D721Med (cell line): ENCODE measurements at places on chromosomes 7 and 10.

DNA sequence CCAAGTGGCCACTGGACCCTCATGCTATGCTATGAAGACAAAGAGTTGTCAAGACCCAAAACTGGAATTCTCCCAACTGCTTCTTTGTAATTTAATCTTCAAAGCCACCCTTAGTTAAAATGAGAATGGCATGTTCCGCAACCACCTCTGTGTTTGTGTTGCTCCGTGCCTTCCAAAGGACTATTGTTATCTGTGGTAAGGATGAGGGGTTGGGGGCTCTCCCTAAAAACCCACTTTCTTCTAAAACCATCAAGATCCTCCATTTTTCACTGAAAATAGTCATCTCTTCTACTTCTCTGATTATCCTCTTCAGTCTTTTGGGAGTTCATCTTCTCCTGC, 222.1 kb upstream of the AOAH start:
- no peak for DNase-seq

DNA sequence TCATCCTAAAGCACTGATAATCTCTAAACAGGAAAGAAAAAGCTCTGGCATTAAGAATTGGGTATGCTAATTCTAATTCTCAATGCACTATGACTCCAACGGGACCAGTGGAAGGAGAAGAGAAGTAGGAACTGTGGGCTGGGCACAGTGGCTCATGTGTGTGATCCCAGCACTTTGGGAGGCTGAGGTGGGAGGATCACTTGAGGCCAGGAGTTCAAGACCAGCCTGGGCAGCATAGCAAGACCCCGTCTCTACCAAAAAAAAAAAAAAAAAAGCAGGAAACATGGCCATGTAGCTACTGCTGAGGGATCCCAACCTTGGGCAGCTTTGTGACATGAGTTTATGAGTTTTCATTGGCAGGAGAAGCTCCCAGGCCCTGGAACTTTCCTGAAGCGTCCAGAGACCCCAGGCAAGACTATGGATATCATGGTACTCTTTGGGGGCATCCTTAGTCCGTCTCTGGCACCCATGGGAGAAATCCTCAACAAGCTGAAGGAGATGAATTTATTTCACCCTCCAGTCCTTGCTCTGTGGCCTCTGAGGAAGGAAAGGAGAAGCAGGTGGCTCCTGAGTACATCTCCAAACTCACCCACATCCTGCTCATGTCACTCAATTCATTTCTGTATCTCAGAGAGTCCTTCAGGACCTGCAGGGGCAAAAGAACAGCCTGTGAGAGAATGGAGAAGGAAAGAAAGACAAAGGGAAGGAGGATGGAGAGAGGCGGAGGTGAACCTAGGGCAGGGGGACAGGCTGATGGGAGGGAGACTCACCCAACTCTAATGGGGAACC, 99.5 kb downstream of the SPDYE5 start:
- DNase-seq: no peak

DNA sequence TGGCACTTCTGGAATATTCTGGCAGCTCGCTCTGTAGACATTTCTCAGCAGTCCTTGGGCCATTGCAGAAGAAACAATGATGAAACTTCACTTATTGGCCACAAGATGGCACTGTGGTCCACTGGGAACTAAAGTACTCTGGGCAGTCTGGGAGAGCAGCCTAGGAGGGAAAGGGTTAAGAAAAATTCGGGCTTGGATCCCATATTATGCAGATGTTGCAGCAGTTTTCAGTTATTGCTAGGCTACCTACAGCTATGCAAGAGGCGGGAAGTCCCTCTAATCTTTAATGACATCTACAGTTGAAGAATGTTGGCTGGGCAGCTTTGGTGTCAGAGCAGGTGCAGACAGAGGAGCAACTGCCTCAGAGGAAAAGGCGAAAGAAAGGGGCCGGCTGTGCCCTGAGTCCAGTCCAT, 201.7 kb upstream of the PRSS58 start:
- no peak for DNase-seq

GRCh38 chr7:79037001-79037400, 416.5 kb downstream of the MAGI2 start:
- DNase-seq: no peak

- DNase-seq: no peak
Observed at GRCh38 chr10:57919864-57920263, 347.8 kb downstream of the IPMK start.

GRCh38 chr10:6838118-6838517, 258.0 kb upstream of the PRKCQ start:
- DNase-seq: no peak

DNA sequence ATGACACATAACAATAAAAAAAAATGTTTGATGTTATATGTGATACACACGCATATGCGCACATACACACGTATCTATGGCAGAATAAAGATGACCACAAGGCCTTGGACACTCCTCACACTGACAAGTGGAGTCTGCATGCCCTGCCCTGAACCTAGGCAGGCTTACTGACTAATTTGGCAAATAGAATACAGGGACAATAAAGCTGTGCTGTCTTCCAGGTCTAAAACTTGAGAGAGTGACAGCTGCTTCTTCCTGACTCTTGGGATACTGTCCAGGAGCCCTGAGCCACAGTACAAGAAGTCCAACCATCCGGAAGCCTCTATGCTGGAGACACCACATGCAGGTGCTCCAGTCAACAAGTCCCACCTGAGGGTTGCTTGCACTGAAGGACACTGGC, 20.3 kb downstream of the PARD3 start:
- DNase-seq: no peak

- DNase-seq: no peak
Observed at GRCh38 chr10:98100476-98100875, 34.0 kb upstream of the R3HCC1L start.

GRCh38 chr10:100184840-100185239, 989 bp downstream of the ERLIN1 start:
- DNase-seq: no peak

DNA sequence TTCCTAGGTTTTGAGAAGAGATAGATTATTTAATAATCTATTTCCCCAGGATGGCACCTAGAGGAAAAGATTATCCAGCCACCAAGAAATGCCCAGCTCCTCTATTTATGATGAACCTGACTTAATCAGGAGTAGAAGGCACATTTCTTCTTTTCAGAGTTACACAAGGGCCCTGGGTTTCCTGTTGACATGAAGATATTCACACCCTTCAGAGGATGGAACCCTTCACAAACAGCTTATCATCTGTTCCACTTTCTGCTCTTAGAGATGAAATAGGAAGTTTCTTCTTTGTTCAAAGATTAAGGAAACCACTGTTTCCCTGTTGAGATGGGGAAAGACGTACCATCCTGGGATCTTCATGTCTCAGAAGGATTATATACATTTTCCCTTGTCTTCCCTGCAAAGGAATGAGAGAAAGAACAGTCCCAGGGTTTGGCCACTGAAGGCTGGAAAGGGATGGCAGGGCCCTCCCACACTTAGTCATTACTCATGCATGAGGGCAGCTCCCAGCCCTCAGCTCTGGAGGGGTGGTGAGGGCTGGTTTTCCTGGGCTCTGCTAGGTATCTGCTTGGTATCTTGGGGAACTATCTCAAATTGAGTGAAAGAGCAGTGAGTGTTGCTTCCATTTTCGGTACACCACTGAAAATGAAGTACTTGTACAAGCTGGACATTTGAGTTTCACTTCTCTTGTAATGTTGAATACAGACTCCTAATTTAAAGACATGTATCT, 64.0 kb downstream of the MTPAP start:
- DNase-seq: no peak

DNA sequence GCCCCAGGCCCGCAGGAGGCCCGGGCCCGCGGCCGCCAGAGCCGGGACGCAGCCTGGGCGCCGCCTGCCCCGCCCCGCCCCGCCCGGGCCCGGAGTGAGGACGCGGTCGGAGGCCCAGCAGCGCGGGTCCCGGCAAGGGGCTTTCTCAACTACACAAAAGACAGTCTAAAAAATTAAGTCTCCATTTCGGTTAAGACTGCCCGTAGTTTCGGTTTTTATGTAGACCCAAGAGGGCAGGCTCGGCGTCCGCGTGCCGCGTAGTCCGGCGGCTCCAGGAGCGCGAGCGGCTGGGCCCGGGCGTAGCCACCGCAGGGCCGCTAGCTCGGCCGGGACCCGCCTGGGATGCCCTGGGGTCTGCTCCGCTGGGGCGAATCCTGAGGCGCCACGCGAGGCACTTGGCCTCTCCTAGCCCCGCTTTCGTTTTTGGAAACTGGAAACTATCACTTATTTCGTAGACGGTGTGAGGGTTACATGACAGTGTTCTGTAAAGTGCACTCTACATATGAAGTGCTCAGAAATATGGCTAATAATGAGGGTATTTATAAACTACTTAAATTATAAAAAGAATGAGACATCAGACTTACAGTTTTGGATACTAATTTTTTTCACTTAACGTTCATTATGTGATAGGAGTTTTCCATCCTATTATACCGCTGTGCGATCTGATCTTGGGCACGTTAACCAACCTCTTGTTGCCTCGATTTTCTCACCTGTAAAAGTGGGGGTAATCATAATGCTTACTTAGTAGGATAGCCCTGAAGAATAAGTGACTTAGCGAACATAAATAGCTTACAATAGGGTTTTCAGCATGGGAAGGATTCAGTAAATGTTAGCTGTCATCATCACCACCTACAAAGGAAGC, 573 bp downstream of the BLVRA start:
- DNase-seq: no peak

GRCh38 chr7:36958111-36958733, 233.9 kb upstream of the AOAH start:
- no peak for DNase-seq

- DNase-seq: no peak
Observed at GRCh38 chr10:26259341-26259740, 42.8 kb downstream of the GAD2 start.

- no peak for DNase-seq
Observed at GRCh38 chr10:7480742-7481367, 70.0 kb upstream of the SFMBT2 start.

- DNase-seq: no peak
Observed at GRCh38 chr7:77328669-77329068, 87.5 kb downstream of the GSAP start.

- no peak for DNase-seq
Observed at GRCh38 chr7:7443806-7444350, 91.8 kb downstream of the COL28A1 start.

GRCh38 chr7:138669364-138669763, 31.8 kb downstream of the SVOPL start:
- no peak for DNase-seq

DNA sequence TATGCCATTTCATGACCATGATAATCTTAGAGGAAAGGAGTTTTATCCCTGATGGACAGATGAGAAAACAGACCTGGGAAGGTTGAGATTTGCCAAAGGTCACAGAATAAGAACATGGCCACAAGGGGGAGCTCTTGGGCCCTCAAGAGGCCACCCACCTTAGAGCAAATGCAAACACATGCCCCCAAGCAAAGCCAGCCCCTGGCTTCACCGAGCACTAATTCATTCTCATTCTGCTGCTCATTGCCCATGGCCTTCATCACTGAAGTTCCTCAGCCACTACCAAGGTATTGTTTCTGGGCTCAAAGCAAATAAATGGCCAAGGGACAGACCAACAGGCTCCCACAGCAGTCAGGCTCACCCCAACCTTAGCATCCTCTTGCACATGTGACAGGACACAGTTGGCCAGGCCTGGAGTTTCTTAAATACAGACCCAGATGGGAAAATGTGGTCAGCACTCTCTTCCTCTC, 44.2 kb downstream of the PDLIM1 start:
- peak; percentile 33 for DNase-seq
